Muscle of arm (tissue), 14 donors: ENCODE measurements at places on chromosomes 7 and 10. TPM values are rescaled to one million over a fixed set of nuclear protein-coding genes. Genes with fewer than 3 reads are reported as not detected.

DNA sequence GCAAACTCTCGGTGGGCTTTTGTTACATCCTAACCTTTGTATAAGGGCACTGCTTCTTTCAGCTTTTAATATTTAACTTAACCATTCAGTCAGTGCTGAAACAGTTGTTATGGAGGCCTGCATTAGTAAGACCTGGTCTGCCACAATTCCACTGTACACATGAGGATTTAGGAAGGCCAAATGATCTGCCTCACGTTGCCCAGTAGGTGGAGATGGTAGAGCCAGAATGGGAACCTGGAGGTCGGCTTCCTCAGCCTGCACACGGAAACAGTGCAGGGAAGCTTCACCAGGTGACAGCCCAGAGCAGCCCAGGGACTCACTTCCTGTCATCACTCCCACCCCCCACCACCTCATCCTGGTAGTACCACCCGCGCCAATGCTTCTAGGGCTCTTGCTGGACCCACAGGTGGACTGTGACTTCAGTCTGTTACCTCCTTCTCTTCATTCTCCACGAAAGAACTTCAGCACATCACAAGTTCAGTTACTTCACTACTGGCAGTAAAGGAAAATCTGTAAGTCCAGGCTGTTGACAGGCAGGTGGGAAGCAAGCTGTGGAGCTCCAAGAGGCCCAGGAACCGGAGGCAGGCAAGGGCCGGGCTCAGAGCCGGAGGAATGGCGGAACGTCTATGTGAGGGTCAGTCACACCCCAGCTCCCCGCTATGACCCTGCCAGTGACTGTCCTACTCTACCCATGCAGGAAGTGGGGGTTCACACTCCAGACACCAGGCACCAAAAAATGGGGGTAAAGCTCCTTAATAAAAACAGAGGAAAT is 480.3 kb upstream of the C7orf33 start:
- no peak for DNase-seq

GRCh38 chr10:6014241-6014761 is 37.0 kb upstream of the IL15RA start:
- DNase-seq = peak; percentile 35

The OIT3 gene
- polyA plus RNA-seq = 10.2 TPM

- DNase-seq = peak; percentile 45
Measured at GRCh38 chr7:148699024-148699781, 500 bp downstream of the CUL1 start.

DNA sequence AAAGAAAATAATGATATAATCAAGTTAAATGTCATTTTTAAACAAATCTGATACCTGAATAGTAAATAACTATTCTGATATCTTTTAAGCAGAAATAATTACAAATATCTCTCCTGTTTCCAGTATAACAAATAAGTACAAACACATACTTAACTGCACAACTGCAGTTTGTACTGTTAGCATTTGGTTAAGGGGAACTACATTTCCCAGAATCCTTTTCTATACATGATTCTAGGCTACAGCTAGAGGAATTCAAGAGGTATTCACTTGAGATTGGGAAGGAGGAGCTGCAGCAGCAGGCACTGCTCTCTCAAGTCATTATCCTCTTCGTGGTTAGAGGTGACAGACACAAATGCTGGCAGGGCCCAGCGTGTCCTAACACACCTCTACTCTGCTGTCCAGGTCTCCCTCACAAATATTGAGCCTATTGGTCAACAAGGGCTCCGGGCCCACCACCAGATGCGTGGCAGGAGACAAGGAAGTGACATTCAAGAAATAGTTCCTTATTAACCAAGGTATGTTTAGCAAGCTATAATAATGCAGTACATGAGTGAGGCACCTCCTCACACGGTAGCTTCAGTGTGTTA is 255.1 kb upstream of the MKLN1 start:
- DNase-seq = peak; percentile 5

DNA sequence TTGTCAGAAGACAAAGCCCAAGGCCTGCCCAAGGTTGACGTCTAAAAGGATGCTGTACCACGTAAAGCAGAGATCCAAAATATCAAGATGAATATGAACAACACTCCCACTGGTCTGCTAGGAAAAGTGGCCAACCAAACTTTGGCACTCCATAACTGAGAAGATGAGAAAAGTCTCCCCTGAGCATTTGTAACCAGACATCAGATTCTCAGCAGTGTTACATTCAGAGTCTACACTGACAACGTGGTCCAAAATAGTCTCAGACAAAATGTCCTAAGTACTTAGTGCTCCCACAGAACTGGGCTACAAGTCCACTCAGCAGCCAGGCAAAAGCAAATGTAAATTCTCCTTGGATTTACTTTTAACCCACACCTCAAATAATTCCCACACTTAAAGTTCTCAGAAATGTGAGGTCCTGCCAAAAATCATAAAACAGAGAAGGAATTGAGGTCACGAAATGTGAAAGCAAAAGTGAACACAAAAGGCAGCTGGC is 185.1 kb upstream of the NOBOX start:
- DNase-seq = peak; percentile 52

The PBLD gene
- polyA plus RNA-seq = 8.8 TPM

GRCh38 chr10:110357252-110357780 is 52.6 kb upstream of the SMNDC1 start:
- no peak for DNase-seq

The HIPK2 gene
- 10.6 TPM for polyA plus RNA-seq

DNA sequence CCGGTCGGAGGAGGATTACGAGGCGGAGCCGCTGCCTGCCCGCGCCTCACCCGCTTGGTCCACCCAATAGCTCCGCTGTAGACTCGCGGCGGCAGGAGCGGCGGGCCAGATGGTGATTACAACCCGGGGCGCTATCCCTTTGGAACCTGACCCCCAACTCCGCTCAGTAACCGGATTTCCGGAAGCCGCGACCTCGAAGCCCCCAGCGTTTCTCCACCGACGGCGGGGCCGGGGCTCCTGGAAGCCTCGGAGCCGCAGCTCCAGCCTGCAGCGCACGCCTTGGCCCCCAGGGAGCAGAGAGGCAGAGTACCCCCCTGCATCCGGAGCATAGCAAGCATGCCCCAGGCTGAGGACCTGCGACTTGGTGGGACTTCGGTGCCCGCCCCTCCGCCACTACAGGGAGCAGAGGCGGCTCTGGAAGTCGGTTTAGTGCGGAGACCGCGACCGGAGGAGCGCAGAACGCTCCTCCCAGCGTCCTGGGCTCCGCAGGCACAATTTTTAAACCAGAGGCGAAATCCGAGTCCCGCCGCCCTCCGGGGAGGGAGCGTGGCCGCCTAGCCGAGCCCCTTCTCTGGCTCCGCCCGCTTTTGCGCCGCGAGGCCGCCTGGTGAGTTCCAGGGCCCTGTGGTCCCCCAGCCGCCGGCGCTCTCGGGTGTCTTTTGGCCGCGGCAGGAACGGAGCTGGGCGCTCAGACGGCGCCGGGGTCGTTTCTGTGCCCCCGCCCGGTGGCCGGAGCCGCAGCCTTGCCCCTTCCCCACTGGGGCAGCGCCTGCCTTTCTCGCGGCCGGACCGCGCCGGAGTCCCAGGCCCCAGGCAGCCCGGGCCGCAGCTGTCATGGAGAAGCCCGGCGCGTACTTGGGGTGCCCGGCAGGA is 28.2 kb upstream of the BMS1 start:
- peak; percentile 15 for DNase-seq

GRCh38 chr10:89332123-89332633 is 4.4 kb downstream of the IFIT3 start:
- DNase-seq = peak; percentile 80

GRCh38 chr10:114017271-114017670 is 26.4 kb upstream of the ADRB1 start:
- DNase-seq = no peak

GRCh38 chr10:73773152-73773879 is 8.5 kb upstream of the CHCHD1 start:
- no peak for DNase-seq

The ANKRD7 gene
- polyA plus RNA-seq = 0.43 TPM

DNA sequence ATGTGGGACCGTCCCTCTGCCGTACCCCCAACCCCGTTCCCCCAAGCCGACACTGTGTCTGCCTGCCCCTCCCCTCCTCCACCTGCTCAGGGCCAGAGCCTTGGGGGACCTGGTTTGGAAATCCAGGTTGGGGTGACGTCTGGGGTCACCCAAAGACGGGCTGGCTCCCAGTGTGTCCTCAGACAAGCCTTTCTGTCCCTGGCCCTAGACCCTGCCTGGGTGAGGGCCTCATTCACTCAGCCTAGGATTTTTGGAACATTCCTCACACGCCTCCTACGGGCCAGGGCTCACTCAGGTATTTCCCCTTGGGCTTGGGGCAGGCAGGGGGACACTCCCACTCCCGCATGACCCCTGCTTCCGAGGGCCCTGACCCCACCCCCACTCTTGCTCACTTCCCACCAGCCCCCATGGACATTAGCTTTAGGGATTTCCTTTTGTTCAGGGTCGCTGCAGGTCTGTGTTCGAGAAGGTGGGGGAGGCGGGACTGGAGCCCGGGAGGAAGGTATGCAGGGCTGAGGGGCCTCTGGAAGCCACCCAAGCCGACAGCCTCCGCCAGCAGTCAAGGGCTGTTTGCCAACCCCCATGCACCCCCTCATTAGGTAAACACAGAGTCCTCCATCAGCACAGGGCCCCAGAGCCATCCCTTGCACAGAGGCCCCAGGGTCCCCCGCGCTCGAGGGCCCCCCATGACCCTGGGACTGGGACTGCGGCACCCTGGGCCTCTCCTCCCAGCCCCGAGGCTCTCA is 35.1 kb downstream of the PDGFA start:
- DNase-seq = no peak

The SP8 gene
- not detected for polyA plus RNA-seq

- no peak for DNase-seq
Measured at GRCh38 chr10:14162629-14163344, 167.9 kb downstream of the FRMD4A start.

DNA sequence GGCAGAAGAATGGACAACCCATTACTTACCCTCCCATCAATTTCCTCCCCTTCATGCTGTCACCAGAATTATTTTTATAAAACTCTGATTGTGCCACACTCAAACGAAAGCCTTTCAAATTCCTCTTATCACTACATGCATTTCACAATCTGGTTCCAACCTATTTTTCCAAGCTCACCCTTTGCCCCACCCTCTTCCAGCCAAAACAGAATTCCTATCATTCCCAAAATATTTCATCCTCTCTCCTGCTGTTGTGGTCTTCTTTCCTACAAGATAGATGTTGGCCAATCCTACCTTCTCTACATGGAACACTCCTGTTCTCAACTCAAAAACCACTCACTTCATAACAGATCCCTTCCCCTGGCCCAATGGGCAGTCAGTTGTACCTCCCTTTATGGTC is 111.5 kb downstream of the ELAPOR2 start:
- no peak for DNase-seq

GRCh38 chr10:113038183-113038582 is 88.1 kb downstream of the TCF7L2 start:
- DNase-seq = no peak

The HOXA1 gene
- polyA plus RNA-seq = 1.5 TPM

The CUBN gene
- not detected for polyA plus RNA-seq

GRCh38 chr10:130816116-130816901 is 495.2 kb downstream of the TCERG1L start:
- no peak for DNase-seq

DNA sequence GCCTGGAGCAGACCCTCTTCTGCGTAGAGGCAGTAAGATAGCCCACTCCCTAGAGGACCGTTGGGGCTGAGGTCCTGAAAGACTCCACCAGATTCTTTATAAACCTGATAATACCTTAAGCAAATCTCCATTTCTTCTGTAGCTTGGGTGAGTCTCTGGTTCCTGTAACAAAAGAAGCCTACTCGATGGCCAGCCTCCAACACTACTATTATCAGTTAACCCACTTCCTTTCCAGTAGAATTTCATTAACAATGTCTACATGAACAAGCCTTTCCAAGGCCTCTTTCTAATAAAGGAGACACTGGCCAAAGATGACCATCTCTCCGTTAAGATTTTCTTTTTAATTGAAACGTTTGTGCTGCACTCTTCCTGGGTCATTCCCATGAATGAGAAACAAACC is 201.7 kb upstream of the KCTD7 start:
- no peak for DNase-seq

The SHH gene
- not detected for polyA plus RNA-seq

DNA sequence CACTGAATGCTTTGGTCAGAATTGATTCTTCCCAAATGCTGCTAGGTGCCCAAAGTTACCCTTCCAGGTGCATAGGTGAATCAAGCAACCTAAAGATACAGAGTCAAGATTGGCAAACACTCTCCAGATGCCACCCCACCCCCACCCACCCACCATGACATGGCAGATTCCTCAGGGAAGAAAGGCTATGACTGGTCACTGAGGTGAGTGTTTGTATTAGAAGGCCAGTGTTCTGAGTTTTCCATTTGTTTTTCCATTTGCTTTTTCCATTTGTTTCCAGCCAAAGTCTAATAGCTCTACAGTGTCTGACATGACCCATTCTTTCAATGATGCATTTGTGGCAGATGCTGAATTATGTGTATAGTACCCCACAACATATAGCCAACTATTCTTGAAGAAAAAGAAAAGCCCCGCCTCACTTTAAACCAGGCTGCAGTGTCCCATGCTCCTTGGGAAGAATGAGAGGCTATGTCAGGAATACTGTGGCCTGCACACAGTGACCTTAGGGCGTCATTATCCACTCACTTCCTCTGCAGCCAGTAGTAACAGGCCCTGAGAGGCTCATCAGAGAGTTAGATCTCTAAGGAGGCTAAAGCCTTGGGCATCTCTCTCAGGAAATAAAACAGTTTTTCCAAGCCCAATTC is 16.1 kb upstream of the HIBADH start:
- no peak for DNase-seq

The UNCX gene
- not detected for polyA plus RNA-seq

The ENKUR gene
- 0.40 TPM for polyA plus RNA-seq

The GSAP gene
- 8.0 TPM for polyA plus RNA-seq

DNA sequence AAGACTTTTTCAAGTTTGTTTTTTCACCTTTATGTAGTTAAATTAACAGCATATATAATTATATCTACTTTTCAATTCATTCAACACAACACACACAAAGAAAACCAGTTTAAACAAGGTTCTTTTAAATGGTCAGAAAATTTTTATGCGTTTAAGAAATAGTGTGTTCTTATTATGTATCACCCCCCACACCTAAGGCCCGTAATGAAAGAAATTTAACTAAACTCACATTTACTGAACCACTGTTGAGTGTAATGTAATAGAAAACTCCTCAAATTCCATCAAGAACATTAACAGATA is 19.0 kb upstream of the ITGB8 start:
- no peak for DNase-seq

DNA sequence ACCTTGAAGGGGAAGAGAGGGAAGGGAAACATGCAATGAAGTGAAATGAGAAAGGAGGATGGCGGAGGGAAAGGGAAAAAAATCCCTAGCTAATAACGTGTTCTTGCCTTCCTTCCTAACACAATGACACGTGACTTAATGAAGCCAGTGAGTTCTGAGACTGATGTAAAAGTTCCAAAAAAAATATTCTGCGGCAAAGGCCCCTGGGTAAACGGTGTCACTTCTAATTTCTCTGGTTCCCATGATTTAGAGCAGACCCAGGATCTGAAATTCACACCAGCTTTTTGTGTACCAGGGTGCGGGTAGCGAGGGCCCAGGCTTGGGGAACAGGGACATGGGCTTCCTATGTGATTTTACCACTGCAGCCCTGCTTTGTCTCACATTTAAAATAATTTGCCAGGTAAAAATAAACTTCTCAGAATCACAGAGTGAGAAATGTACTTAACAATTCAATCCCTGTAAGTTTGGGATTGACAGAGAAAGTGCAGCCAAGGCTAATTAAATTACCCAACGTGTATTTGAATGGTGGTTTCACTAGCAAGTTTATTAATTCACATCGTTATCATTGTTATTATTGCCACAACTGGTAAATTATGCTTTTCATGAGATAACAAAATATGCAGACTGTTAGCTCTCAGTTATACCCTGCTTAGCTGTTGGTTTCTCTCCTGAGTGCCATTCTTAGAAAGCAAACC is 182.4 kb downstream of the SEM1 start:
- DNase-seq = no peak

GRCh38 chr7:47351233-47352154 is 230.4 kb downstream of the TNS3 start:
- no peak for DNase-seq

The CNNM1 gene
- 0.05 TPM for polyA plus RNA-seq
